ENCODE measurements at places on chromosomes 16 and 17.
A peak's percentile ranks its signal among the peaks of the same experiment; 100 is the strongest.

DNA sequence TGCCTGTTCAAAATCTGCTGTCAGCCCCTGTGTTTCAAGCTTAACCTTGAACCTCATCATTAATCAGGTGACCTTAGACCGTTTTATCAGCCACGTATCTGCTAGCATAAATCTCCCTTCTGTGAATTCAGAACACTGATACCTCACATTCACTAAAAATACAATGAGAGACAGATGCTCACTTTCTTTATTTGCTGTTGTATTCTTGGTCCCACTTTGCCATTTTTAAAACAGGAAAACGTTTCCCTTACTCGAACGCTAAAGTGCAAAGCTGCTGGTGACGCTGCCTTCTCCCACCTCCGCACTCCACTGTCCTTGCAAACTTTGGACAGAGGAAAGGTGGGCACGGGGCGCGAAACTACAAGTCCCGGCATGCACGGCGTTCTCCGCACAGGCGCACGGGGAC, 220 bp upstream of the ARHGAP44 start:
- DNase-seq = peak; percentile 61

DNA sequence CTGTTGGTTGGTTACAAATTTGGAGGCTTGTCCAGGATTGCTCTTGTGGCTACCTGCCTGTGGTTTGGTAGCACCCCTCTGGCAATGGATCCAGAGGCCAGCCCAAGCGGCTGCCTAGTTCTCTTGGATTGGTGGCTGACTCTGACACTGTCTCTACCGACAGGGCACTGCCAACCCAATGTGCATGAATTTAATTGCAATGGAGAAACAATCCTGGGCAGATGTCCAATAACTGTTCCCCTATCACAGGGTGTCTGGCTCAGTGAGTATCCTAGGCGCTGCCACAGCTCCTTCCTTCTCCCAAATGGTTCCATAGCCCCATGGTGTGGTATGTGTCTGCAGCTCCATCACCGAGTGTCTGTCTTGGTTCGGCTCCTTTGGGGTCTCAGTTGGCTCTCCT, 19.5 kb downstream of the N4BP1 start:
- no peak for DNase-seq

- peak; percentile 66 for DNase-seq
Observed at GRCh38 chr17:80604009-80604669, 59.5 kb downstream of the RPTOR start.

DNA sequence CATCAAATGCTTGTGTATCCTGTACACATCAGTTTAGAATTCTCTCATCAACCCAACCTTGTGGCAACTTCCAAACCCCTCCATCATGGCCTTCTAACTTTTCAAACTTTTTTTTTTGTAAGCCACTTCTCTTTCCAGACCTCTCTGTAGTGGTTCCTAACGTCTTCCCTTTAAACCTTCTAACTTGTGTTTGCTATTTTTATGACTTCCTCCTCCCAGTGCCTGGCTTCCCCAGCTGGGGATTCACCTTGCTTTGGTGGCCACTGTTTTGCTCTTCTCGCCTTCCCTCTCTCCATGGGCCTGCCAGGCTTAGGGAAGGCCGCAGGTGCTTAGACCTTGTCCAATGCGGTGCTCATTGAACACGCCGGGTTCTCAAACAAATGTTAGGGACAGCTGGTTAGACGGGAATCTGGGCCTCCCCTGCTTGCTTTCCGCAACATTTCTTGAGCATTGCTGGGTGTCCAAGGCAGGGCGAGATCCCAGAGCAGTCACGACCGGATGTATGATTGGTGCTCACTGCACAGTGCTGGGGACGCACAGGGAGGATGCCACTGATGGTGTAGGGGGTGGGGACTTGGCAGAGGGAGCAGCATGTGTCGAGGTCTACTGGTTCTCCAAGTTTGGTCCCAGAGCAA, 1.1 kb upstream of the XYLT2 start:
- no peak for DNase-seq

DNA sequence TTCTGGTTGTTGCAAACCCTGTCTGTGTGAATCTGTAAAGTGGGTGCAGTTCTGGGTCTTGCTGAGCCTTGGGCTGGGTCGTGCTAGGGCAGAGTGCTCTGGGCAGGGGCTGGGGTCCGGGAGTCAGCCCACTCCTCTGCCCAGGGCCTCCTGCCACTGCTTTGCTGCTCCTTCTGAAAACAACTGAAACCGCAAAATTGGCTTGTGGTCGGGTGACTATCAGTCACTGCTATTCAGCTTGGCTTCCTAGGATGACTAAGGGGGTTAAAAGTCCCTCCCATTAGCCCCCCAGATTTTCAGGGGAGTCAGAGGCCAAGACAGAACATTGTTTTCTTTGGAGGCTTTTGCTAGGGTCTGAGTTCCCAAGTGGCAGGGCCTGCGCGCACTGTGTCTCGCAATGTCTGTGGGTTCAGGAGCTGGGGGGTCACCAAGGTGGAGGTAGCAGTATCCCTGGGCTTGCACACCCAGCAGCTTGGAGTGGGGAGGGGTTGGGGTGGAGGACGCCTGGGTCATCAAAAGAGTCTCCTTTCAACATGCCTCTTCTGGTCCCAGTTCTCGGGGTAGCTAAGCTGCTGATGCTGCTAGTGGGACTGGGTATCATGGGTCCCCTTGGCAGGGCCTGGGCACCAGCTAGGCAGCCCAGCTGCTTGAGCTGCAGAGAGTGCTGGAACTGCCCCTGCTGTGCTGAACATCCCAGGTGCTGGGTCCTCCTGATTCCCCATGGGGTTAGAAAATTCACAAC, 13.5 kb upstream of the TBX21 start:
- DNase-seq = peak; percentile 82

DNA sequence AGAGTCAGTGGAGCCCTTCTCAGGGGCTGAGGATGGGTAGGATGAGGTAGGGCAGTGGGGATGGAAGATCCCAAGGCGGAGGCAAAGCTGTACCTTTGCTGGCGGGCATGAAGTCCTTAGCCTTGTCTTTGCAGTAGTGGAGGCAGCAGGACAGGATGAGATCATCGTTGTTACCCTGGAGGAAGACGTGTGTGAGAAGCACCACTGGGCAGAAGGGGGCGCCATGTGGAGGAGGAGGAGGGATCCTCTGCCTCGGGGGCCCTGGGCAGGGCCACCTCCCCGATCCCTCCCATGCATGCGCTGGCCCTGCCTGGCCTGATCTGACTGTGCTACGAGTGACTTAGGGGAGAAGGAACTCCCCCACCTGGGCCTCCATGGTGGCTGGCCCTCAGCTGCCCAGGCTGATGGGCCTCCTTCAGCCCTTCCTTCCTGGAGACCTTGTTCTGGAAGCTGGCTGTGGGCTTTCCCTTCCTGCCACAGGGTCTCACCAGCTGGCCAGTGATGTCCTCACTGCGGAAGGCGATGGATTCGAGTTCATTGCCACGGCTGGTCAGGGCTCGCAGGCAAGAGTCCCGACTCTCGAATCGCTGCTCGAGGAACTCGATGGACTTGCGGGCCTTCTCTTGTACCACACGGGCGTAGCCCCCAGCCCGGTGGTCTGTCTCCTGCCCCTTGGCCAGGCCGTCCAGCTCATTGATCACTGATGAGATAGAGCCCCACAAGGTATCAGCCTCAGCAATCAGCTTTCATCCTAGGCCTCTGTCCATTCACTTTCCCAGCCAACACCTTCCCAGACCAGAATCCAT, 10.3 kb downstream of the HIC1 start:
- DNase-seq = peak; percentile 75

DNA sequence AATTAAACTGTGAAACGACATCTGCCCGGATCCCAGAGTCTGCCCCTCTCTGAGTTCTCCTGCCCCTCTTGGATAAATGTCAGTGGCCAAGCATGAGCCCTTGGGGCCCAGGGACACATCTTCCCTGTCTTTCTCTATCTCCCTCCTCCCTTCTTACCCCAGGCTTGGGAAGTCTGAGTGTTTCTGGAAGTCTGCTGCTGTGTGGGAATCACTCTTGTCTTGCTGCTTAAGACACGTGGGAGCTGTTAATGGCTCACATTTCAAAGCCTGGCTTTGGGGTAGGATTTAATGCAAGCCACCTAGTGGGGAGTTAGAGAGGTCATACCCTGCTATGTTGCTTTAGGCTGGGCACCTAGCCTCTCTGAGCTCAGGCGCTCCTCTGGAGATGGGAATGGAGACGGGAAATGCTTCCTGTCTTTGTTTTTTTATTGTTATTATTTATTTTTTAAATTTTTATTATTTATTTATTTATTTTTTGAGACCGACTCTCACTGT, 218.5 kb upstream of the CIBAR2 start:
- DNase-seq = peak; percentile 93

- DNase-seq = peak; percentile 63
Observed at GRCh38 chr17:79781736-79782575, 4.0 kb downstream of the CBX2 start.

GRCh38 chr17:58577696-58578095, 63.3 kb upstream of the MTMR4 start:
- DNase-seq = peak; percentile 84

DNA sequence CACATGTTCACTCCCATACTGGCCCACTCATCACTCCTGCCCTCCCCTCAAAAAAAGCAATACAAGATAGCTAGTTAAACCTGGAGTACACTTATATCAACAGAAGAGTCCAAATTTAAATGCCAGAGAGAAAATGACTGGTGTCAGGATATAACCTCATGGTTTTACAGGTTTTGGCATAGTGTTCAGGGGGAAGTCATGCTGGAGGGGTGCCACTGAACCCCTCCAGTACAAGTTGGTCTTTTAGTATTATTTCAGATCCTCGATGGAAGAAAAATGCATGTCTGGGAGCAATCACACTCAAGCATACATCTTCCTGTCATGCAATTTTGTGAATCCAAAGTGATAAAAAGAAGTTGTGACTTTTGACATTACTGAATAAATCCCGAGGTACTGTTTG, 10.5 kb downstream of the NACA2 start:
- no peak for DNase-seq

- DNase-seq = no peak
Observed at GRCh38 chr17:21538615-21539014, 153.7 kb upstream of the KCNJ18 start.

DNA sequence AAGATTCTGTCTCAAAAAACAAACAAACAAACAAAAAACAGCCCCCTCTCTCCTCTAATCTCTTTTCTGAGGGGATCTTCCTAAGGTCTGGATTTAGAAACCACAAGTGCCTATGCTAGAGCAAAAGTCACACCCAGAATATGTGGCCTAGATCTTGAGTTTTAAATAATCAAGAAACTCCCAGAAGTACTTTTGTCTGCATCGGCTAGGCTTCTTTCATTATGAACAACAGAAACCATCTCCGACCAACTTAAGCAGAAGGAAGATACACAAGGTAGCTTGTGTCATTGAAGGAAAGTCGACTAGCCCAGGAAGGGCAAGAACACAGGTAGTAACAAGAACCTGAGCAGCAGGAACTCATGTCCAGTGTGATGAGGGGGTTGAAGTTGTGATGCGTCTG, 73.9 kb upstream of the KIFC3 start:
- no peak for DNase-seq

- no peak for DNase-seq
Observed at GRCh38 chr16:50797456-50797855, 55.6 kb downstream of the CYLD start.

DNA sequence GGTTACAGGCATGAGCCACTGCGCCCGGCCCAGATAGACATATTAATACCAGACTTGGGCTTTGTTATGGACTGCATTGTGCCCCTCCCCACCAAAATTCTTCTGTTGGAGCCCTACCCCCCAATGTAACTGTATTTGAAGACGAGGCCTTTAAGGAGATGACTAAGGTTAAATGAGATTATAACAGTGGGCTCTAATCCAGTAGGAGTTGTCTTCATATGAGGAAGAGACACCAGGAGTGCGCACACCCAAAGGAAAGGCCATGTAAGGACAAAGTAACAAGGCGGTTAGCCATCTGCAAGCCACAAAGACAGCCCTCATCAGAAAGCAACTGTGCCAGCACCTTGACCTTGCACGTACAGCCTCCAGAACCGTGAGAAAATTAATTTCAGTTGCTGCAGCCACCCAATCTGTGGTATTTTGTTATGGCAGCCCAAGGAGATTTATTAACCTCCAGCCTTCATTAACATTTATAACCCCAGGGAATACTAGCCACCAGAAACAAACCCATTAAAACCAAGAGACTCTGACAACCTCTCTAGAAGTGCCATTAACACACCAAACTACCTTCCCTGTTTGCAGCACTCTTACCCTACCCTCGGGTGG, 107.6 kb downstream of the TTC19 start:
- no peak for DNase-seq

DNA sequence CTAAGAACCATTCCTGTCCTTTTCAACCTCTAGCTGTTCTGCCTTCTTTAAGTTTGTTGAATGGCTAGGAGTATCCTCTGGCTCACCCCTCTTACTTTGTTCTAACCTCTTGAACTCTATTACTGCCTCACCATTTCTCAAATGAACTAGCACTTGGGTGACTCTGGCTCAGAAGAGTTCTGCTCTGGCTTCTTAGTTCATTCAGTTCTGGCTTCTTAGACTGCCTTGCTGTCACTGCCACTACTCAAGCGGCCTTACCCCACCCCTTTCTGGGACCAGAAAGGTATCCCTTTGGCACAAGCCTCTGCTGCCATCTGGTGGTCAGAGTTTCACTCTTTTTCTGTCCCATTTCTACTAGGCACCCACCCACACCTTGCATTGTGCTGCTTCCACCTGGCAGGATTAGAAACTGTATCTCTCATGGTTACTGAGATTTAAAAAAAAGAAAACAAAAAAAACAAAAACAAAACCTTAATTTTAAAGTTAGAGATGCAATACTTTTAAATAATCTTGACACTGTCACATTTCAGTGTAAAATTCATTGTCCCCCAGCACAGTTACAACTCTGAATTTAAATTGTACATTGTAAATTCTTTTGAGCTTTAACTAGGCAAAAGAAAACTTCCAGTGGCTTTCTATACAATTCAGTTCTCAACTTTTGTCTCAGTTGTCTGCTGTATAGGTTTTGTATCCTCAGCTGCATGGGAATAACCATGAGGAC, 6.9 kb upstream of the ABCA10 start:
- peak; percentile 94 for DNase-seq

GRCh38 chr16:50151322-50151721, 1.8 kb upstream of the TENT4B start:
- DNase-seq = no peak

- DNase-seq = no peak
Observed at GRCh38 chr17:74442291-74442669, 10.4 kb downstream of the GPRC5C start.

DNA sequence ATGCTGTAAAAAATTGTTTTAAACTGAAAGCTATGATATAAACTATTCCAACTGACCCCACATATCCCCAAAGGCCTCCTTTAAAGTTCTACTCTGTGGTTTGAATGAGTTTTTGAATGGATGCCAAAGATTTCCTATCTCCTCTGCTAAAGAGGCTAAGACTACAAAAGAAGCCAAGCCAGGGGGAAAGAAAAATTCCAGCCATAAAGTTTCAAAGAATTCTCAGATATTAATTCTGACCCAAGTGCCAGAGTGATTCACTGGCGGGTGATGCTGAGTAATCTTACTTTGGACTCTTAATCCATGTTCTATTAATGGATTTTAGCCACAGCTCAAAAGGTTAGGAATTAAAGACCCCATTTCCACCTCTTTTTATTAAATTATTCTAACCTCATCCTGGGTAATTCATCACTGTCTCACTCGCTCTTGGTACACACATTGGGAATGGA, 60.7 kb downstream of the HS3ST3A1 start:
- peak; percentile 39 for DNase-seq

DNA sequence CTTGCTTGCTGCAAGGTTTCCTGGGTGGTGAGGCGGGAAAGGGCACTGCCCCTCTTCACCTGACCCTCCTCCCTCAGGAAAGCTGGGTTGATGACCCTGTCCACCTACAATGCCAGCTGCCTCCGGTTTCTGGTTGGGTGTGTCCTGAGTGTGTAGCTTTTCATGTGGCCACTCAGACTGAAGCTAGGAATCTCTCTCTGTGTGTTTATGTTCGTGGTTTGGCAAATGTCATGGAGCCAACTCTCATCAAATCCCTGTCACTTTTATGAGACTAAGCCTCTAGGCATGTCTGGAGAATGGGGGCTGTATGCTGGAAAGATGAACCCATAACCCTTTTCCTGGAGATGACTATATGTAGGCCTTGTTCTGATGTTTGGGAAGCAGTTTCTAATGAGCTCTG, 17.1 kb downstream of the PLEKHG4 start:
- DNase-seq = no peak
